ENCODE measurements at places on chromosomes 7 and 10.

DNA sequence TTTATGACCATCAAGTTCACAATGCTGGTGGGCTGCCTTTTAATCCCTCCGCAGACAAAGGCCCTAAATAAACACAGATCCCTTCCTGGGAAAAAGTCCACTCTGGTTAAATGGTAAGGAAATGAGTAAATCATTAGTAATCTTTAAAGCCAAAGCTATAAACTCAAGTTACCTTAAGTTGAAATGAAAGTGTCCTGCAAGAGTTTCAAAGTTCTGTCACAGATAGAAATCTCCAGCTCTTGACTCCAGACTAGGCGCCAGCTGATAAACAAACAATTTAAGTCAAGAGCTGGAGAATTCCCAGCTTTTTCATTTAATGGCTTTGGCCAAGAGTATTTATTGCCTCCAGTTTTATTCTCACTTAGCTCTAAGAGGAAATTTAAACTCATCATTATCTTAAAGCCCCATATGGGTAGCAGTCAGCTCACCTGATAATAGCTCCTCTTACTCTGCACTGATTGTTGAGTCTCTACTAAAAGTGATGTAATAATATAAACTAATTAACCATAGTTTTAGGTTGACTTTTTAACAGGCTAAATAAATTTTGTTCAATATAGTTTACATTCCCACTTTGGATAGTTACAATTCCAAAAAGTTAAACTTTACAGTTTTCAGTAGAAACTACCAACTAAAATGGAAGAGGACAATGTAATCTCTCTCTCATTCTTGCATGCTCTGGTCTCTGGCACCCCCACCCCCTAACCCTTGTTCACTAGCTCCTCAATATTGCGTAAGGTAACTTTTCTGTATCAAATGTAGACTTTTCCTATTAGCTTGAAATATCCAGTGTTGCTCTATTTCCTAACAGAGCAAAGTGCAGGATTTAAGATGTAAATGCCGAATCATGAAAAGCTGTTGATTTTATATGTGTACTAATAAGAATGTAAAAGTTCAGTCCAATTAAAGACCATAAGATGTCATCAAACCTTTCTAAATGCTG, 56.1 kb downstream of the HIBADH start:
- no peak for DNase-seq

DNA sequence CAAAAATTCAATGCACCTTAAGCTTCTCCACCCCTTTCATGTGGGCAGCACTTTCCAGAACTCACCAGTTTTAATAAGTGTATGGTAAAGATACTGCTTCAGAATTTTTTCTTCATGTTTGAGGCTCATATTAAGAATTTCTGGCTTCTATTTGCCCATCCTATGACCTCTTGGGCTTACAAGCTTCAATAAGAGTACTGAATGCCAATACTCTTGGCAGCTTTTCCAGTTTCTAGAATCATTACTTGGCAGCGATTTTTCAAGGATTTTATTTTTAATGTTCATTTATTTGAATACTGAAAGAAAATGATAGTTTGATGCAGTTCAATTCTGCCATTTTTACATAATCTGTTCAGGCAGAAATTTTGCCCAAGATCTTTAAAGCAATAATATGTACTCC, 242.1 kb upstream of the KCND2 start:
- no peak for DNase-seq

- peak; percentile 5 for DNase-seq
Measured at GRCh38 chr7:113710310-113711096, 208.3 kb downstream of the PPP1R3A start.

GRCh38 chr10:21885940-21886339, 117.6 kb downstream of the DNAJC1 start:
- no peak for DNase-seq

DNA sequence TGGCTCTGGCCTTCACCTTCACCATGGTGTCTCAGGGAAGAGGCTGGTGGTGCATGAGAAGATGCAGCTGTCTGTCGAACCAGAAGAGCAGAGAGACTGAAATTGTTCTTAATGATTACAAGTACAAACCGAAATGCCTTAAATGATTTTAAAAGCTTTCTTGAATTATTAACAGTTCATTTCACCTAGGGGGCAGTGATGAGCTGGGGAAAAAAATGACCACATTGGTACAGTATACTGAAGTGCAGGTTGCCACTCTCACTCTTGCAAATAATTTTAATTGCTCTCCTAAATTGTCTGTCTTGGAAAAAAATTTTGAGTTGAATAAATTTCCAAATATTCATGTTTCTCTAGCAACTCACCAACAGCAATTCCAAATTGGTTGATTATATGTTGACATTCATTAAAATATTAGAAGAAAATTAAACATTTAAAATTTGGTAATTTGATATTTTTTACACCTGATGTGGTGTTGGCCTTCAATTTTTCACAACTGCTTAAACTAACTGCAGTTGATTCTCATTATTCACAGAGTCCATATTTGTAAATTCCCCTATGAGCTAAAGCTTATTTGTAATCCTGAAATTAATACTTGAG, 692.6 kb downstream of the ZWINT start:
- DNase-seq: no peak

DNA sequence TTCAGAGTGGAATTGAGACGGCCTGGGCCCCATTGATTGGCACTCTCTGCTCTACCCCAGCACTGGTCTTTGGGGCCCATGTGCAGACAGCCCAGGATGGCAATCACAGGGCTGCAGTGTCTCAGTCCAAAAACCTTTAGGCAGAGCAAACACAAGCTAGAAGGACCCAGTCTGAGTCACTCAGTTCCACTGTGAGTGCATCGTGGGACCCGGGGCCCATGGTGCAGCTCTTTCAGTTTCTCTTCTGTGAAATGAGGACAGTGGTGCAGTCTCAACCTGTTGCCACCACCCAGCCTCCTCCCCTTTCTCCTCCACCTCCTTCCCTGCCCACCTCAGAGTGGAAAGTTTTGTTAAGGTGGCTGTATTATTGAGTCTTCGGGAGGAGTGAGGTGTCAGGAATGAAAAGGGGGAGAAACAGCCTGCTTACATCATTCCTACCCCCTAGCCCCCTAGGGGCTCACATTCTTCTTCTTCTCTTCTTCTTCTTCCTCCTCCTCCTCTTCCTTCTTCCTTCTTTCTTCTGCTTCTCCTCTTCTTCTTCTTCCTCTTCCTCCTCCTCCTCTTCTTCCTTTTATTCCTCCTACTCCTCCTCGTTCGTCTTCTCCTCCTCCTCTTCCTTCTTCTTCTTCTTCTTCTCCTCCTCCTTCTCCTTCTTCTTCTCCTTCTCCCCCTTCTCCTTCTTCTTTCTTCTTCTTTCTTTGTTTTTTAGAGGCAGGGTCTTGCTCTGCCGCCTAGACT, 19.5 kb upstream of the CARD11 start:
- peak; percentile 25 for DNase-seq

DNA sequence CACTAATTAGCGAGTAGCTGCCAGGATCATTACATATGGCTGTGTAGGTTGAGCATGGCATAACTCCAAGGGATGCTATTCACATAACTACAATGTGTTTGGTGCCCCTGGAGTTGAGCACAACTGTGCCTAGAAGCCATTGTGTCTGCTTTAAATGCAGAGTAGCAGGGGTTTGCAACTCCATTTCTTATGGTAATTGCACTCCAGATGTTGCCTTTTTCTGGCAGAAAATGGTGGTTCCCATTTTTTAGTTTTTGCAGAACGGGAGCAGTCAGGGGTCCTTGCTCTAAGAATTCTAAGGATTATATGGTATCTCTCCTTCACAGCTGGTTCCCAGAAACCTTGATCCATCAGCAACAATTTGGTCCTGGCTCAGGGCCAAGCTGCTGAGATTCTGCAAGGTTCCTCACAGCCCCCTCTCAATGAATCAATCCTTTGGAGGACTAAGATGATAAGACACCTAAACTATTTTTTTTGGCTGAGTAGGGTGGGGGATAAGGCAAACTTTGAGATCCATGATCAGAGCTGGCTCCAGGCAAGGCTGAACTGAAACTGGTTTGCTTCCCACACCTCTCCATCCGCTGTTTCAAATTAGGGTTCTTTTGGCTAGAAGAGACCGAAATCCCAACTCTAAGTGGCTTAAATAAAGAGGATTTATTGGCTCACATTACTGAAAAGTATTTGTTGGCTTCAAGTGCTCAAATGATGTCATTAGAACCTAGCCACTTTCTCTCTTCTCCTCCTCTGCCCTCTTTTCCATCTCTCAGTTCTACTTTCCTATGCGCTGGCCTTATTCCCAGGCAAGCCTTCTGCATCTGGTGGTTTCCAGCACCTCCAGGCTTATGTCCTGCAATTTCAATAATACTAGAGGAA, 97.5 kb upstream of the CCDC6 start:
- no peak for DNase-seq

- no peak for DNase-seq
Measured at GRCh38 chr10:50398823-50399222, 147.5 kb upstream of the ASAH2 start.

DNA sequence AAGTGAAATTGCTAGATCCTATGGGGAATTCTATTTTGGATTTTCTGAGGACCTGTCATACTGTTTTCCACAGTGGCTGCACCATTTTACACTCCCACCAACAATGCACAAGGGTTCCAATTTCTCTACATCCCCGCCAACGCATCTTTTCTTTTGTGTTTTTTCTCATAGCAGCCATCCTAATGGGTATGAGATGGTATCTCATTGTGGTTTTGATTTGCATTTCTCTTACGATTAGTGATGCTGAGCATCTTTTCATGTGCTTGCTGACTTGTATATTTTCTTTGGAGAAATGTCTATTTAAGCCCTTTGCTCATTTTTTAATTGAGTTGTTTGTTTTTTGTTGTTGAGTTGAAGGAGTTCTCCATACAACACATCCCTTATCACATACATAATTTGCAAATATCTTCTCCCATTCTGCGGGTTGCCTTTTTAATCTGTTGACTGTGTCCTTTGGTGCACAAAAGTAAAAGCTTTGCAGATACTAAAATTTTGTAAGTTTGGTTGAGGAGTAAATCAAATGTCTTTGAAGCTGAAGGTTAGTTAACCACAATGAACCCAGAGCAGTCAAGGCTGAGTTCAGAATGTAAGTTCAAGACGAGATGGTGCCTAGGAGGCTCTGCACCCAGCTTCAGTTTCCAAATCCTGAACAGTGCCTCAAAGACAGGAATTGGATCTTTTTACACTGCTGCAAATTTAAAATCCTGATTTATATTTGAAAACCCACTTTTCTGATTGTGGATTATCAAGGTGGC, 195.4 kb downstream of the COBL start:
- no peak for DNase-seq

DNA sequence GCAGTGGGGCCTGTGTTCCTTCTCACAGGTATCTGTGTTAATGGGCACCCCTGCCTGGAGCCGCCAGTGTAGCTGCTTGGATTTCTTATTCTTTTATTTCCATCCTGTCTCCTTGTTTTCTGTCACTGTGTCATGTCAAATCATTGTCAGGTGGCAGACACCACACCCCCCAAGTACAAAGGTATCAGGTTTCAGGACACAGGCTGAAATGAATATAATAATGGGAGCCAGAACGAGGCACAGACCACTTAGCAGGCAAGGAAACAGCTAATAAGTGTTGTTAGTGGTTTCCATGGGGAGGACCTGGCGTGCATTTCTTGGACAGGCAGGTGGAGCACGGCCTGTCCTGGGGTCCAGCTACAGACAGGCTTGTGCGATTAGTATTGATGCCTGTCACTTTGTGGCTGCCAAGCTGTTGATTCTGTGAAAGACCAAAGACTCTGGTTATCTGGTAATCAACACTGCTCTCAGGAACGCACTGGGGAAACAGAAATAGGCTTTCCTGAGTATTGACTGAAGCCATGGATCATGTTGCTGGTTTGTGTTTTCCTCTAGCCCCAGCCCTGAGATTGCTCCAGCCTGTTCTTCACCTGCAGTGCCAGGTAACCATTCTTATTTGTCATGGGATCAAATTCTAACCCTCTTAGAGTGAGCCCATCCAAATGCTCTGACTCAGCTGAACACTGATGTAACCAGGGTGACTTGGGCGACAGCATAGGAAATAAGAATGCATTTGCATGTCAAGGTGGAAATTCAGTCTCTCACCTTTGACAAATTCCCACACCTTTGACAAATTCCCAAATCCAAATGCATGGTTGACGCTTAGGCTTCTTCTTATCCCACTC, 1002.0 kb downstream of the LRMDA start:
- DNase-seq: no peak

DNA sequence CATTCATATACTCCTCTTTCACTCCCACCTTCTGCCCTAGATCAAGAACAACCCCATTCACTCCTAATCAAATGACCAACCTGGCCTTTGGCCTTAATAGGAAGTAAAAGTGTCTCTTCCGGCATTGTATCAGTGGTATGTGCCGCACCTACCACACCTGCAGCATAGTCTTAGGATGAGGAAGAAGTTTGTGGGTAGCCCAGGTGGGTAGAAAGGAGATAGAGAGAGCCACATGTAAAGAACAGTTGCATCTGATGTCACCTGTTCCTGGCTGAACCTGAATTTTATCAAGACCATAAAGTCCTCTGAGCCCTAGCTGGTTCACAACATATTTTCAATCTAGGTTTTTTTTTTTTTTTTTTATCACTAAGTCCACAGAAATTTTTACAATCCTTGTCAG, 55.5 kb upstream of the PTPN12 start:
- no peak for DNase-seq

- no peak for DNase-seq
Measured at GRCh38 chr10:103459615-103460014, 915 bp upstream of the CALHM1 start.

- no peak for DNase-seq
Measured at GRCh38 chr10:76231286-76231934, 800.0 kb downstream of the LRMDA start.

DNA sequence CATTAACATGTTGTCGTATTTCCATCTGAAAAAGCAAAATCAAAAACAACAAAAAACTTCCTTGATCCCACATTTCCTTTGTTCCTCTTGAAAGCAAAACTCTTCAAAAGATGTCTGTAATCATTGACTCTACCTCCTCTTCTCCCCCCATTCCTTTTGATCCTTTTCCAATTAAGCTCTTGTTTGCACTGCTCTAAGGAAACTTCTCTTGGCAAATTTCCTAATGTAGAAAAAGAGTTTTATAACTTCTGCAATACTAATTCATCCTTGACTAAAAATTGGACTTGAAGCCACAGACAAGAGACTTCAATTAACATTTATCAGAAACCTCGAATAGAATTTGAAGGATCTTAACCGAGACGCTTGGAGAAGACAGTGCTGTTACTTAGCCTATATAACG, 317.1 kb upstream of the SEMA3C start:
- DNase-seq: no peak

GRCh38 chr7:158584407-158584806, 3.2 kb downstream of the PTPRN2 start:
- no peak for DNase-seq

DNA sequence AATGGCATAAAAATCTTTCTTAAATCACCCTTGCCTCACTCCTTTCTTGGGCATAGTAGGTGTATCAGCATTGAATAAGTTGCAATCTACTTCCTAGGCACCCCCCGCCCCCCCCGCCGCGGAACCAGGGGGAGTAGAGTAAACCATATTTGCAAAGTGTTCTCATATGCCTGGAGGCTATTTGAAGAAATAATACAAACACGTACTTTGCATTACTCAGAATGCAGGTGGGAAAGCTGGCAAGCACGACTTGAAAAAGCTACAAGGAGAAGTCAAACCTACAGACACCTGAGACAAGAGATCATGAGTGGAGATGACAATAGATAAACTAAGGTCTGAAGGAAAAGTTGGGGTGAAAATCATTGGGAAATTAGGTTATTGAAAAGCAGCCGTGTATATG, 65.6 kb downstream of the POM121L12 start:
- DNase-seq: no peak

GRCh38 chr7:33816106-33816505, 89.2 kb upstream of the BMPER start:
- no peak for DNase-seq
